ENCODE measurements at places on chromosomes 7 and 10. TPM values are rescaled to one million over a fixed set of nuclear protein-coding genes. Genes with fewer than 3 reads are reported as not detected.

- H3K36me3 ChIP-seq, result no peaks in the 10 kb centered on the region
- no peak overlapping the region for H3K4me3 ChIP-seq
- H3K27me3 ChIP-seq, result no peaks in the 10 kb centered on the region
- no peak for DNase-seq
- H3K27ac ChIP-seq, result no peak overlapping the region
- H3K4me1 ChIP-seq, result no peaks in the 10 kb centered on the region
These were observed 3.9 kb upstream of the EPC1 start for GRCh38 chr10:32350811-32351350.

GRCh38 chr7:131655447-131655846, 99.0 kb upstream of the PODXL start:
- no peak for DNase-seq
- H3K27me3 ChIP-seq, result no peaks in the 10 kb centered on the region
- no peaks in the 10 kb centered on the region for H3K36me3 ChIP-seq
- no peaks in the 10 kb centered on the region for H3K4me1 ChIP-seq

DNA sequence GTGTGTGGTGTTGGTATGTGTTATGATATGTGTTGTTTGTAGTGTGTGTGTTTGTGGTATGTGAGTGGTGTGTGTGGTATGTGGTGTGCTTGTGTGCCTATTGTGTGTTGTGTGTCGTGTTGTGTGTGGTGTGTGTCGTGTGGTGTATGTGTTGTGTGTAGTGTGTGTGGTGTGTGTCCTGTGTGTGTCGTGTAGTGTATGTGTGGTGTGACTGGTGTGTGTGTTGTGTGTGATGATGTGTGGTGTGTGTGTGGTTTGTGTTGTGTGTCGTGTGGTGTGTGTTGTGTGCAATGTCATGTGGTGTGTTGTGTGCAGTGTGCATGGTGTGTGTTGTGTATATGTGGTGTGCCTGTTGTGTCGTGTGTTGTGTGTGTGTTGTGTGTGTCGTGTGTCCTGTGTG, 144.6 kb downstream of the DNAJB6 start:
- no peak for DNase-seq
- H3K27ac ChIP-seq, result no peak overlapping the region
- no peaks in the 10 kb centered on the region for H3K4me1 ChIP-seq

GRCh38 chr10:113469796-113470195, 83.1 kb upstream of the HABP2 start:
- H3K27ac ChIP-seq, result no peak overlapping the region
- DNase-seq, result no peak
- H3K27me3 ChIP-seq, result no peaks in the 10 kb centered on the region
- H3K4me3 ChIP-seq, result no peak overlapping the region
- no peaks in the 10 kb centered on the region for H3K36me3 ChIP-seq

- H3K36me3 ChIP-seq, result no peaks in the 10 kb centered on the region
- H3K27ac ChIP-seq, result no peak overlapping the region
- no peaks in the 10 kb centered on the region for H3K4me1 ChIP-seq
- peak; percentile 20 for DNase-seq
- H3K4me3 ChIP-seq, result no peak overlapping the region
These were observed 73.7 kb downstream of the EVX1 start for GRCh38 chr7:27316311-27316710.

- H3K4me3 ChIP-seq, result no peak overlapping the region
- no peaks in the 10 kb centered on the region for H3K27me3 ChIP-seq
- no peaks in the 10 kb centered on the region for H3K36me3 ChIP-seq
- no peak overlapping the region for H3K27ac ChIP-seq
These were observed 26.7 kb downstream of the TAS2R41 start for GRCh38 chr7:143504215-143504936.

- DNase-seq, result no peak
- H3K36me3 ChIP-seq, result no peaks in the 10 kb centered on the region
- no peaks in the 10 kb centered on the region for H3K27me3 ChIP-seq
These were observed 17.9 kb downstream of the PALS2 start for GRCh38 chr7:24591152-24591551.

- no peak overlapping the region for H3K4me3 ChIP-seq
- no peaks in the 10 kb centered on the region for H3K36me3 ChIP-seq
- H3K4me1 ChIP-seq, result no peaks in the 10 kb centered on the region
- H3K27ac ChIP-seq, result no peak overlapping the region
- no peaks in the 10 kb centered on the region for H3K27me3 ChIP-seq
These were observed 252.6 kb upstream of the SMIM30 start for GRCh38 chr7:113370910-113371309.

DNA sequence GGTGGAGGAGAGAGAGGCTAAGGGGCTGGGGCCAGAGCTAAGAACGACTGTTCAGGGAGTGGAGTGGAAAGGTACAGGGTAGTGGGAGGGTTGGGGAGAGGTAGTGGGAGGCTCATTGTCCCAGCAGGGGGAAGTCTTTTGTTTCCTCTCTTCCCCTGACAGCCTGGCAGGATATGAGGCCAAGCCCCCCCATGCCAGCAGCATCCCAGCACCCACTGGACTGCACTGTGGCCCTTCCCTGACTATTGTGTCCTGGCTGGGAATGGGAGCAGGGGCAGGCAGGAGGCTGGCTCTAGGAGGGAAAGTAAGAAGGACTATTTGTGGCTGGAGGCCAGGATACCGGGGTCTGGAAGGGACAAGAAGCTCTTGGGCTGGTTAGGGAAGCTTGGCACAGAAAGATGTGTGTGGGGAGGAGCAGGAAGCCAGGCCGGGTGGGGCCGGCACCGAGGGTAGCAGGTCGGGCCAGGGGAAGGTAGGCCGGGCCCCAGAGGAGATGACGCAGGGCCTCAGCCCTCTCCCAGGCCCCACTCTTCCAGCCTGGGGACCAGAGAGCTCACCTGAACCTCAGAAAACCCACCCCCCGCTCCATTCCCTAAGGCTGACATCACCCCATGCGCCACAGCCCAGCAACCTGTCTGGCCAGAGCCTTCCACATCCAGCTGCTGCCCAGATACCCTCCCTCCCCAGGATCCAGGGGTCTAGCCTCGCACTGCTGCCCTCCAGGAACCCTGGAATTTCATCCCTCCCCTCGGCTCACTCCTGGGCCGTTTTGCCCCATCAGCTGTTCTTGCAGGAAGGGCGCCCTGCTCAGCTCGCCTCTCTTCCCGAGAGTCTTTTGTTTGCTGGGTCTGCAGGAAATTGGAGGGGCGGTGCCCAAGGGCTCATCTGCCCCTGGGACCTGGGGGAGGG, 8.8 kb upstream of the EPHB4 start:
- no peaks in the 10 kb centered on the region for H3K36me3 ChIP-seq
- DNase-seq, result peak; percentile 85
- H3K4me3 ChIP-seq, result no peak overlapping the region
- H3K27ac ChIP-seq, result peak overlapping the region; percentile 85

DNA sequence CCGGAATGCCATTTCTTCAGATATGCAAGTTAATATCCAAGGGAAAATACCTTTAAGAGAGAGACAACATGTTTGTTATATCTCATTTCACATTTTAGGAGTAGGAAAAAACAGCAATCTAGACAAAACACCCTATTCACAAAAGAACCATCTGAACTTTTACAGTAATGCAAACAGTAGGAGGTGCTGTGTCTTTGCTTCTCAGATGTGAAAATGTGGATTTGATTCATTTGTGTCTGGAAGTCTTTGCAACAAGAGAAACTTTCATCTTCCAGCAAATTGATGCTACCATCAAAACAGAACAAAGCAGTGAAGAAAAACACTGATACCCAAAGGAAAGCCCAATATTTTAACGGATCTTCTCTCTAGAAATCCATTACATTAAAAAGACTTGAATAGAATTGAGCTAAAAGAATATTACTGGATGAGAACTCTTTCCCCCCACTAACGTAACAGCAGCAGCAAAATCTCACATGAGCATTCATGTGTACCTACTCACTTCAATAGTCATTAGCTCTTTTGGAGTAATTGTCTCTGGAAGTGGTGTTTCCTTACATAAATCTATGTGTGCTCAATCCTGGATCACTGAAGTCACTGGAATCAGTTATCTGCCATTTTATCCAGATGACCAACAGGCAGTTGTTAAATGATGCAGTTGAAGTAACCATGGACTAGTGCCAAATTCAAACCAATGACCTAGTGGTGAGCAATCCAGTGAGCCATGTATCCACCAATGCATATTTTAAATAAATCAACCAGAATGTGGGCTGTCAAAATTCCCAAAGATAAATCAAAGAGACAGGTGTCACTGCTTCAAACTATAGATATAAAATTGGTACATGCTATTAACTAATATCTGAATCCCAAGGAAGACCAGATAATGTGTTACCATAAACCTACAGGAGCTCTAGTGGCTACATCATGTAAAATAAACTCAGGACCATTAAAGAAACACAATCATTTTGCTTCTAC, 1.8 kb downstream of the SEMA3C start:
- no peak overlapping the region for H3K27ac ChIP-seq
- DNase-seq, result no peak
- no peaks in the 10 kb centered on the region for H3K36me3 ChIP-seq
- H3K27me3 ChIP-seq, result no peaks in the 10 kb centered on the region
- H3K4me3 ChIP-seq, result peak overlapping the region; percentile 16

DNA sequence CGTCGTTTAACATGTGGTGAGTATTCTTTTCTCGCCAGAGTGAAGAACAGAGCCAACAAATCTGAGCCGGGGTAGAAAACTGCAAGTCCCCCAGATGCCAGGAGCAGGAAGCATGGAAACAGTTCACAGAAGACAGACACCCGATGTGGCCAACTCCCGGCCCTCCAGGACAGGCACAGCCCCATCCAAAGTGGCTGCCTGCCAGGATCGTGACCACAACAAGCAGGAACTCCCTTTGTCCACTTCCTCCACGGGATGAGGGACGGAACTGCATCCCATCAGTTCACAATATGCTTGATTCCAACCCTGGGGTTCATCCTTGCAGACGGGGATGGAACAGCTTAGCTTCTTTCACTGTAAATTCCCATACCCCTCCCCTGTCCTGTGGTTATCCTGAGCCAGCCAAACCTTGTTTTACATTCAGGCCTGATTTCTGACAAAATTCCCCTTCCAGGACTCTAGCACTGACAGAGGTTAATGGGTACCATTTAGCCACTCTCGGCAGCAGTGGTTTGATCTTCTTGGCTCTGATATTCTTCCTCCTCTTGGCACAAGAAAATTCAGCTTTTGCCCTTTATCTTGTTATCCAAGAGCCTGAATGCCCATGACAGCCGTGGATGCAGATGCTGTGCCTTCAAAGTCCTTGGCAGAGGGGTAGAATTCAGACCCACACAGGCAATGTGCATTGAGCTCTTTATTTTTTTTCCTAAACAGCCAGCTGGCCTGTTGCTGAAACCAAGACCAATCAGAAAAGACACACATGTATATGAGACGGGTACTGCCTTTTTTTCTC, 105.5 kb upstream of the FAM204A start:
- DNase-seq, result peak; percentile 51
- no peaks in the 10 kb centered on the region for H3K36me3 ChIP-seq
- H3K27ac ChIP-seq, result no peak overlapping the region
- no peak overlapping the region for H3K4me3 ChIP-seq
- H3K4me1 ChIP-seq, result no peaks in the 10 kb centered on the region
- H3K27me3 ChIP-seq, result no peaks in the 10 kb centered on the region

DNA sequence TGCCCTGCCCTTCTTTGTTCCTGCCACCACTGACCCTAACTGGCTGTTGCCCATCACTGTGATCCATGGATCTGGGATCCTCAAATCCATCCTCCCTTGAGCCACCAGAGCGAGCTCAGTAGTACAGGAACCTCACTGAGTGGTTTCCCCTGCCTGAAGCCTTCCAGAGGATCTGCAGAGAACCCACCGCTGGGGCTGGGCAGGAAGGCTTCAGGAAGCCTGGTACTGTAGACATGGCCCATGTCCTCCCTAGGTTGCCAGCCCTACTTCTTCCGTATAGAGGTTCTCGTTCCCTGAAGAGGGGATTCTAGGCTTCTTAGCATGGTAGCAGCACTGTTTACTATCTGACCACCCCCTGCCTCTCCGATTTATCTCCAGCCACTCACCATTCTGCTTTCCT, 687.3 kb upstream of the FOXK1 start:
- H3K4me3 ChIP-seq, result no peak overlapping the region
- no peak for DNase-seq
- no peaks in the 10 kb centered on the region for H3K36me3 ChIP-seq
- H3K27me3 ChIP-seq, result no peaks in the 10 kb centered on the region

DNA sequence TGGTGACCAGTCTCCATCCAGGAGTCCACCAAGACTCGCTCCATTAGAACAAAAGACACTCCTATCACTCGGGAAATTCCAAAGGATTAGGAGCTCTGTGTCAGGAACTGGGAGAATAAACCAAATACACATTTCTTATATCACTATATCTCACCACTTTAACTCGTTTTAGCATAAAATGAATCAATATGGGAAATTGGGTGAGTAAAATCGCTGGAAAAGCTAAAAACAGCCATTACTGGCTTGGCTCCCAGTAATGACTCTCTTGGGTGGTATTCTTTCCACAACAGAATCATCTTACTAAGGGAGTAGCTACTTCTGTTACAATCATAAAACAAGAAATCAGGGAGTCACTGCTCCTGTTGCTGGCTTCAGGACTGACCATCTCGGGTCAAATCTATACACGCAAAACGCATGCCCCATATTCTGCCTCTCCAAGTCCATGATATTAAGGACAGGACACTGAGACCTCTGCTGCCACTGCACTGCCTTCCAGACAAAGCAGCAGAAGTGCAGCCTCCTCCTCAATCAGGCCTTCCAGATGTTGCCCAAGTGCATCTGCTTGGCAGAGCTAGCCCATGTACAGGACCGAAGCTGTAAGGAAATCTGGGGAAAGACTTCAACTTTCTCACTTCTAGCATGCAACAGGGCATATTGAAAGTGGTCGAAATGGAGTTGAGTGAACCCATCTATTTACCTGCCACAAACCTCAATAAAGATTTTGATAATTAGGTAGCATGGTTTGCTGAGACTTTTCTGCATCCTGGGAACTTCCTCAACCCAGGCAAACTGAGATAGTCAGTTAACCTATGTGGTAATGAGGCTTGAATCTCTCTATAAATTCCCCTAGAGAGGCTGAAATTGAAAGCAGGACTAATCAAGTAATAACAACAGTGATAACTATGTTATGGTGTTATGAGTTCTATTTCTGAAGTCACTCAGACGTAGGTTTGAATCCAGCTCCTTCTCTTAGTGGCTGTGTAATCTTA, 14.4 kb upstream of the PANK1 start:
- no peaks in the 10 kb centered on the region for H3K4me1 ChIP-seq
- H3K4me3 ChIP-seq, result no peak overlapping the region
- no peaks in the 10 kb centered on the region for H3K27me3 ChIP-seq
- no peak for DNase-seq
- H3K27ac ChIP-seq, result no peak overlapping the region

- peaks cover 3% of the 10 kb centered on the region for H3K4me1 ChIP-seq
- no peak overlapping the region for H3K4me3 ChIP-seq
- H3K27me3 ChIP-seq, result no peaks in the 10 kb centered on the region
- peak overlapping the region; percentile 37 for H3K27ac ChIP-seq
- no peaks in the 10 kb centered on the region for H3K36me3 ChIP-seq
- DNase-seq, result peak; percentile 54
These were observed 69.4 kb downstream of the NOC3L start for GRCh38 chr10:94293354-94293753.

- no peaks in the 10 kb centered on the region for H3K4me1 ChIP-seq
- no peaks in the 10 kb centered on the region for H3K36me3 ChIP-seq
- H3K27me3 ChIP-seq, result no peaks in the 10 kb centered on the region
- H3K27ac ChIP-seq, result no peak overlapping the region
- H3K4me3 ChIP-seq, result no peak overlapping the region
These were observed 27.3 kb downstream of the EMX2 start for GRCh38 chr10:117569610-117570390.

Gene HOXA3
- 33.4 TPM for total RNA-seq

Gene TRIL
- 12.8 TPM for total RNA-seq

Gene DPYSL4
- total RNA-seq, result 5.0 TPM

Gene CHRM2
- 5.6 TPM for total RNA-seq

Gene ODAD2
- total RNA-seq, result 2.4 TPM

Gene SFR1
- total RNA-seq, result 12.2 TPM

Gene OGDHL
- not detected for total RNA-seq

Gene ANXA8L1
- not detected for total RNA-seq

Gene HHEX
- total RNA-seq, result 6.1 TPM

Gene STEAP4
- total RNA-seq, result 5.8 TPM

Data from uterus (tissue), 4 donors.